Breast epithelium (tissue), 4 donors: ENCODE measurements at places on chromosomes 3 and 15. TPM values are rescaled to one million over a fixed set of nuclear protein-coding genes. Genes with fewer than 3 reads are reported as not detected.

DNA sequence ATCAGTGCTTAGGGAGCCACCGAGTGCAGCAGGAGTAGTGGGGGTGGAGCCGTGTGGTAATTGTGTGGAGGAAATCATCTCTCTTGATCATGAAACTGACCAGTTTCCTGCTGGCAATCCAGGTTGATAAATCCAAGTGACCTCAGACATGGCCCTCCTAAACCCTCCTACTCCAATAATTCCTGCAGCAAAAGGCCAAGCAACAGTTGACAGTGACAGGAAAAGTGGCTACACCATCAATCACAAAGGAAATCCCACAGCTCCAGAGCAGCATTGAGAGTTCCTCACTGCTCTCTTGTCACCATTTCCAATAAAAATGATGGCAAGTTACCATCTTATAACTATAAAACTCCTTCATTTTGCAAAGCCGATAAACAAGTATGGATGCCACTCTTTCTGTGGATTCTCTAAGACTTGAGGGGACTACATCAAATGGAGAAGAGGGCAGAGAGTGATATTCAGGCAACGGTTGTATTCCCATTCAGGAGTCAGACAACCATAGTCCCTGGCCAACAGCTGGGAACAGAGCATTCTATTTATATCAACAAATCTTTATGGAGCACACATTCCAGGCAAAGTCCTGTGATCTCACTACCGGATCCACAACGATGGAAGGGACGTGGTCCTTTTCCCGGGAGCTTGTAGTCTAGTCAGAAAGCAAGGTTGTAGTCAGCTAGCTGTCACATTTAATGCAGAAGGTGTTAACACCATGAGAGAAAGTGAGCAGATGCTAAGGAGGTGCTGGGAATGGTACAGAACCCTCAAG is 312.5 kb upstream of the CTNNB1 start:
- DNase-seq, result no peak
- no peak overlapping the region for H3K27ac ChIP-seq
- H3K4me1 ChIP-seq, result no peaks in the 10 kb centered on the region
- H3K36me3 ChIP-seq, result no peaks in the 10 kb centered on the region
- H3K4me3 ChIP-seq, result no peak overlapping the region

Gene MOBP
- not detected for total RNA-seq

- H3K36me3 ChIP-seq, result no peaks in the 10 kb centered on the region
- H3K4me3 ChIP-seq, result no peak overlapping the region
- H3K27ac ChIP-seq, result no peak overlapping the region
- no peak for DNase-seq
- H3K27me3 ChIP-seq, result no peaks in the 10 kb centered on the region
These were observed 18.0 kb upstream of the COMMD2 start for GRCh38 chr3:149770246-149770645.

Gene PDIA5
- total RNA-seq, result 26.5 TPM

DNA sequence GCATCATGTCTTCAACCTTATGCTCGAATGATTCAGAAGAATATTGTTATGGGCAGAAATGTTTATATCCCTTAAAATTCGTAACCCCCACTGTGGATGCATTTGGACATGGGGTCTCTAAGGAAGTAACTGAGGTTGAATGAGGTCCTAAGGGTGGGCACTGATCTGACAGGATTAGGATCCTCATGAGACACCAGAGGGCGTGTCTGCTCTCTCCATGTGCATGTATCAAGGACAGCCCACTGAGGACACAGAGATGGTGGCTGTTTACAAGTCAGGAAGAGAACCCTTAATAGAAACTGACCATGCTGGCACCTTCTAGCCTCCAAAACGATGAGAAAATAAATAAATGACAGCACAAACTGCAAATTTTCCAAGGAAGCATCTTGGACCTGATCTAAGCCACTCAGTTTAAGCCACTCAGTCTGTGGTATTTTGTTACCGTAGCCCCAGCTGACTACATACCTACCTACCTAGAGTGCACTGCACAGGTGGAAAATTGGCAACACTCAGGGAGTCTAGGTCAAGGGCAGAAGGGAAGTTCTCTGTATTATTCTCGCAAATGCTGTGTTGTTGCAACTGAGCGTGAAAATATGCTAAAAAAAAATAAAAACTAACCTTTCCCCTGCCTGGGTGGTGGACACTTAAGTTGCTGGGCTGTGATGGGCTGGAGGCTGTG is 126.6 kb downstream of the TJP1 start:
- no peaks in the 10 kb centered on the region for H3K27me3 ChIP-seq
- no peaks in the 10 kb centered on the region for H3K4me1 ChIP-seq
- no peaks in the 10 kb centered on the region for H3K36me3 ChIP-seq
- no peak for DNase-seq
- no peak overlapping the region for H3K4me3 ChIP-seq
- no peak overlapping the region for H3K27ac ChIP-seq
